Stromal cell of bone marrow (primary cell): ENCODE measurements at places on chromosomes 12 and 14.

GRCh38 chr14:60350366-60350720 is 101.3 kb downstream of the PPM1A start:
- DNase-seq, result no peak

DNA sequence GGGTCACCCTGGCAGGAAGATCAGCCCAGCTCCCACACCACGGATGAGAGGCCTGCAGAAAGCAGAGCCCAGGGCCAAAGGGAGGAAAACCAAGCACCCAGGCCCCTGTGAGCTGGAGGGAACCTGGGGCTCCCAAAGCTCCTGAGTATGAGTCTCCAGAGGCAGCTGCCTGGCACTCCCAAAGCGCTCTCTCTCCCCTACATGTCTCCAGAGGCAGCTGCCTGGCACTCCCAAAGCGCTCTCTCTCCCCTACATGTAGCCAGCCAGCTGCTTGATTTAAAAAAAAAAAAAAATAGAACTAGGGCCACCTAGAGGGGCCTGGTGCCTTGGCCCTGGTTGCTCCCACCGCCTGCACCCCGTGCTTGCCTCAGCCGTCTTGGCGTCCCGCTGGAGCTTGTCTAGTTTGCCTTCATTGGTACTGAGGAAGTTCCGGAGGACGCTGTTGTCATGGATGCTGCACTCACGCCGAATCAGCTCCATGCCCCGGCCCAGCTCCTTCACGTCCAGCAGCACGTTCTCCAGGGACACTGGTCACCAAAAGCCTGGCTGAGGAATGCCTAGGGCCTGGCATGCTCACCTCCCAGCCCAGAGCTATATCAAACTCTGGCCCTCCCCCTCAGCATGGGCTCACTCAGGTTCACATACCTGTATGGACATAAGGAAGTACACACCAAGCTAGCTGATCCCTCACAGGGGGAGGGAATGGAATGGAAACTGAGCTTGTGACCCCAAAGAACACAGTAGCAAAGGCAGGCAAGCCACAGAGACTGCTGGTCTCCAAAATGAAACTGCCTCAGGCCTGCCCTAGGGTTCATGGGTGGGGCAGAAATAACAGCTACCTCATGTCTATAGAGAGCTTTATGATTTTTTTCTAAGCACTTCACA is 24.7 kb downstream of the PRPF40B start:
- no peak for DNase-seq

GRCh38 chr14:88417594-88417993 is 32.1 kb downstream of the SPATA7 start:
- DNase-seq, result no peak

GRCh38 chr12:54460317-54460923 is 13.0 kb downstream of the GTSF1 start:
- no peak for DNase-seq

DNA sequence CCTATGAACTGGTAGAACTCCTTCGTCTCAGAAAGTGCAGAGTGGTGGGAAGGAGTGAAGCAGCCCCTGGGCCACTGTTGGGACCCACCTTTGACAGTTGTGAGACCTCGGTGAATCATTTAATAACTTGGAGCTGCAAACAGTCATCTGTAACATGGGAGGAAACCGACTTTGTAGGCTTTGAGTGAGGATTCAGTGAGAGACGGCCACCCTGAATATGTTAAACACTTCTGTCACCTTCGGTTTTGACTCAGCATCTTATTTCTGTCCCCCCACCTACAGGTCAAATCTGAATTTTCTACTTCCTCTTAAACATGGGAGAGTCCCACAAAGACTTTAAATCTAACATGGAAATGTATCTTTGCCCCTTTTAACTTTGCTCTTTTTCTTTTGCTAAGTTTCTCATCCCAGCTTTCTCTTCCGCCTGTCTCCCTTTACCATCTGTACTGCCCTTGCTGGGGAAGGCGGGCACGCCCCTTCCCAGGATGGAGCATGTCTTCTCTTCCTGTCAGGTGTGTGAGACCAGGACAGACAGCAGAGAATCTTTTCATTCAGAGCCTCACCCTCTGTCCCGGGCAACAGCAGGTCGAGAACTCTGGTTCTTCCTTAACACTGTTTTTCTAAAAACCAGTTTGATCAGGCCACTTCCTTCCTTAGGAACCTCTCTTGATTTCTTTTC is 37.1 kb downstream of the ZC3H14 start:
- DNase-seq, result no peak
